NB4 (cell line): ENCODE measurements at places on chromosomes 4 and X.

GRCh38 chr4:5381961-5382441 is 326.4 kb downstream of the EVC2 start:
- no peak for DNase-seq

GRCh38 chrX:56995271-56995994 is at the start of gene SPIN3:
SPIN3 (minus strand) TSS chrX:56995541; CDS start chrX:56994947, 594 bp downstream.
- DNase-seq = peak; percentile 82

GRCh38 chr4:88661739-88662138 is 35.9 kb downstream of the NAP1L5 start:
- no peak for DNase-seq

GRCh38 chr4:4803216-4803911 is 56.1 kb upstream of the MSX1 start:
- no peak for DNase-seq

DNA sequence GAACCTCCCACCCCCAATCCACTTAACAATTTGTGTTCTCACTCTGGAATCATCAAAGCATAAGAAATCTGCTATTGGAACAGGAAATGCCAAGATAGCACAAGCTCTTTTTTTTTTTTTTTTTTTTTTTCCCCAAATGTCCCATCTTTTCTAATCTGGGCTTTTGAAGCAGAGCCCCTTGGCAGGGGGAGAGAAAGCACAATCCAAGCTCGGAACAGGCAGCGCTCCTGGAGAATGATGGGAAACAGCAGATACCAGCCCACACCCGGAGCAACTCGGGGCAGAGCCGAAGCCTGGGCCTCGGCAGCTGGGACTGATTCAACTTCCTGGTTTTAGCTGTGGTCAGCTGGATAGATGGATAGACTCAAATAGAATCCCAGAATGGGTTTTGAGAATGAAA is 235.1 kb downstream of the QDPR start:
- DNase-seq = no peak

GRCh38 chrX:134023851-134024281 is 38.5 kb upstream of the GPC3 start:
- DNase-seq = peak; percentile 38

DNA sequence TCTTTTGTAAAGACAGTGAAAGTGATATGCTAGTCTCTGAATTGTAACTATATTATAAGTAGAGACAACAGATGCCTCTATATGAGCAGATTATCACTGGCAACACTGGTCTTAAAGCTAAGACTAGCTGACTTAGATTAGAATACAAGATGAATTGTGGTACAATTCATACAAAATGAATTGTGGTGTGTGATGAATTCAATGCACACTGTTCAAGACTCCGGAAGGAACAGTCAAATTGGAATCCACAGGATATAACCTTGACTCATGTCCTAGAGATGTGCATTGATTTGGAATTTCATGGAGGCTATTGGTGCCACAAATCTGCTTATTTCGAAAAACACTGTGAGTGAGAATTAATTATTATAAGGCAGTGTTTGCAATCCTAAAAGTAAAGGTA is 701.8 kb downstream of the PCDH7 start:
- no peak for DNase-seq

DNA sequence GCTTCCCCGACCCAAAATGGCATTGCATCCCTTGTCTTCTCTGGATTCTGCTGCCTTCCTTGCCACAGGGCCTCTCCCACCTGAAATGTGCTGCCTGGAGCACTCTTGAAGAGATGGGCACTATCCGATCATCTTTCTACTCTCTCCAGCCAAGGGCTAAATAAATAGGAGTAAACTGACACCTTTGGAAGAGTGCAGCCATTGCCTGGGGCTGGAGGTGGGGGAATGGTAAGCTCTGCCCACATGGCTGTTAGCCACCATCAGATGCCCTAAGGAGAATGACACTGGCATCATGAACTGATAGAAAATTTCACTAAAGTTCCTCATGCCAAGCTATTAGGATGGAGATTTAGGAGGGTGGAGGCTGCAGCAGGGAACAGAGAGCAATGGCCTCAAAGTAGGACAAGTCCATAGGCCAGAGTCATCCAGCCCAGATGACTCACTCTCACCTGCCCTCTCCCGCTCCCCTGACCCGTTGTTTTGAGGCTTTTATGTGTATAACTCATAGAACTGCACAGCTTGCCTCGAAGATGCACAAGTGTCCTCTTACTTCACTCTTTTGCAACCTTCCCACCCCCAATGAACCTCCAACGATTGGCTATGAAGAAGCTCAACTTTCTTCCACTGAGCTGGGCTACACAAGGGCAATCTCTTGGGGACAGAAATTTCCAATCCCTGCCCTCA is 822 bp upstream of the PFKFB1 start:
- DNase-seq = peak; percentile 17

GRCh38 chrX:153944140-153944799 is at the start of gene RENBP:
RENBP (minus strand) TSS chrX:153944643; CDS start chrX:153944610, 33 bp downstream.
- no peak for DNase-seq

- no peak for DNase-seq
Measured at GRCh38 chr4:55157559-55158277, 32.3 kb upstream of the KDR start.

- DNase-seq = no peak
Measured at GRCh38 chr4:76641351-76641750, 206.3 kb downstream of the SHROOM3 start.

- no peak for DNase-seq
Measured at GRCh38 chr4:155929833-155930232, 23.8 kb downstream of the CTSO start.

DNA sequence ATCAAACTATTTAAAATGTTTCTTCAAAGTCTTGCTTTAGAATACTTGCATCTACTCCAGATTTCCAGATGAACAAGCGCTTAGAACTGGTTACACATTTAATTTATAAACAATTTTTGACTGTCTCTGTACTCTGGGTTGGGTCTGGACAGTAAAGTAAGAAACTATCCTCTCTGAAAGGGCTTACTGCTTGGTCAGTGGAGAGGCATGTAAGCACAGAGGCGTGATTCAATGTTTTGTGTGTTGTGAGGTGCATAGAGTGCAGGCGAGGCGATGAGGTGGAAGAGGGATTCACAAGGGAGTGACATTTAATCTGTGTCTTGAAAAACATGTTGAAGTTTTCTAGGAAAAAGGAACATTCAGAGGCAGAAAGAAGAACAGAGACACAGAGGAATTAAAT is 231.4 kb downstream of the VEGFC start:
- DNase-seq = no peak

DNA sequence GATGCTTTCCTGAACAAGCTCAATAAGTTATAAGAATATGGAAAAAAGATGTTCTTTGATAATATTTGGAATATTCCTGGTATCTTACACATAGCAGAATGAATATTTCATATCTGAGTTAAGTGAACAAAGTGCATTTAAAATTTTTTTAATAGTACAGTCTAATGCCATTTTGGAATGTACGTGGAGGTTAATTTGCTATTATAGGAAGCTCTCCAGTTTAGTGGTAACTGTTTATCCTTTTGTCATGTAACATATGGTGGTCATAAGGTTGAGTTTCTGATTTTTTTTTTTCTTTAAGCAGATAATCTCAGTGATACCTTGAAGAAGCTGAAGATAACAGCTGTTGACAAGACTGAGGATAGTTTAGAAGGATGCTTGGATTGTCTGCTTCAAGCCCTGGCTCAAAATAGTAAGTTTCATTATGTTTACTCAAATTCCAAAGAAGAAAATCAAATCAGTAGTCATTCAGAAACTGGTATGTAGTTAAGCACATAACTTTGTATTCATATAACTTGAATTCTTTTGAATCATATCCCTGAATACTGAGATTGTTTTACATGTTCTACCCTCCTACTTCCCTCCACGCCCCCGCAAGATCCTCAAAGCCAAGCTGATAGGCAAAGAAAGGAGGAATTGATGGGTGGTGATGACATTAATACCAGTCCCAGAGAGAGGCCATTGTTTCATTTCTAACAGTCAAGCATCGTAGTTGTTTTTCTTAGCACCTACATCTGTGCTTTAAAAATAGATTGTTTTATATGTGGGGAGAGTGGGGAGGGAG is 32.1 kb downstream of the RAP1GDS1 start:
- no peak for DNase-seq

DNA sequence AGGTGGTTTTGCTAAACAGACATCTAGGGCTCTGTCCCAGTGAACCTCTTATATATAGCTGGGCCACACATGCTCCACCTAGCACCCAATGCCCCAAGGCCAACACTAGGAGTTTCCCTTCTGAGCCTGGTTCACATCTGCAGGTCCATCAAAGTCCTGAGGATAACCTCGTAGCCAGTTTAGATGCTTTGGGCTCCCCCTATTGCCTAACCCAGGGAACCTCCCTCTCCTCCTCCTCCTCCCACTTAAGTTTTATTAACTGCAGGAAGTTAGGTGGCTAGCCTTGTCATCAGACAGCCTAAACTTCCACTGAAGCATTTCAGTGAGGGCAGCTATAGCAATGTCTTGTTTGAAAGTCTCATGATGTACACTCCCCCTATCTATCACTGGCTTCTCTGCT is 88.0 kb downstream of the GUCY2F start:
- DNase-seq = peak; percentile 47
